ENCODE measurements at places on chromosomes 11 and 22.

DNA sequence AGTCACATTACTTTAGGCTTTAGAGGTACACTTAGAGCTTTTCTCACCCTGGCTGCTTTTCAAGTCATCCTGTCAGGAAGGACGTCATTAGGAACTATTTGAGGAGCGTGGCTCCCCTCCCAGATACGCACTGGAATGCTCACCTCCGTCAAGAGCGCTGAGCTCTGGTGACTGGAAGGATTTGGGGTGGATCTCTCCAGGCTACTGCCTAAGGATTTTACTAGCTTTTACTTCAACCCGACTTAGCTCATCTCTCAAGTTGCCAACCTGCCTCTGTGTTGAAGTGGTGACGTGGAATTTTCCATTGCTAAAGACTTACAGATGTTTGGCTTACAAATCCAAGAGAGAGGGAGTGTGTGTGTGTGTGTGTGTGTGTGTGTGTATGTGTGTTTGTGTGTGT lies 355.3 kb upstream of the CCDC90B start:
- DNase-seq, result peak; percentile 1

DNA sequence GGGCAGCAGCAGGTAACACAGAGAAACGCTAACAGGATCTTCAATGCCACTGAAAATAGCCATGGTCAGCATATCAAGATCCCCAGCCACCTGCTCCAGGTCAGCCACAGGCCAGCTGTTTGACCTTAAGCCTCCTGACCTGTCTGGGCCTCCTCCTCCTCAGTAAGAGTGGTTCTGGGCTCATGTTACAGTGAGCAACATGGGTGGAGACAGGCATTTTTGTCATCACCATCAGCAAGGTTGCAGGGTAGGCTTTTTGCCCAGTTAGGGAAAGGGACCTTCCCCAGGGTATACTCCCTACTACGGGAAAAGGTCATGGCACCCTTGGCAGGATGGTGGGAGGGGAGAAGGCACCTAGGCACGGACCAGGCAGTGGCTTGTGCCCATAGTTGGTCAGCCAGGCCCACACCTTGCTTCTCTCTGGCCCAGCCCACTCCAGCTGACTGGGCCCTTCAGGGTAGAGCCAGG lies 131.8 kb upstream of the PARVA start:
- DNase-seq, result no peak

DNA sequence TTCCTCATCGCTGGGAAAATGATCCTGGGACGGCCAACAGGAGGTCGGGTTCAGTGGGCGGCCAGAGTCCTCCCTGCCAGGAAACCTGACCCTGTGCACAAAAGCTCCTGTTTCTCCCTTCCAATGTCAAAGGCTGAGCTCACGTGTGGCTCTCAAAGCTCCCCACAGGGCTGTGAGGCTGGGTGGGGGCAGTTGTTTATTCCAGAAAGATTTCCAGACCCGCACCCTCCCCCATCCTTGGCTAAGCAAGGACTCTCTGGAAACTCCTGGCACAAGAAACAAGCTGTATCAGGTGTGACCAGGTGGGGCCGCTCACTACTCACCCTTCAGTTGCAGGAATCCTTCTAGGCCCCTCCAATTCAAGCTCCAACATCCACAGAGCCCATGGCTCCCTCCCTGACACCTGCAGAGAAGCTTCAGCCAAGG lies 131.9 kb downstream of the SHANK2 start:
- DNase-seq, result peak; percentile 1

DNA sequence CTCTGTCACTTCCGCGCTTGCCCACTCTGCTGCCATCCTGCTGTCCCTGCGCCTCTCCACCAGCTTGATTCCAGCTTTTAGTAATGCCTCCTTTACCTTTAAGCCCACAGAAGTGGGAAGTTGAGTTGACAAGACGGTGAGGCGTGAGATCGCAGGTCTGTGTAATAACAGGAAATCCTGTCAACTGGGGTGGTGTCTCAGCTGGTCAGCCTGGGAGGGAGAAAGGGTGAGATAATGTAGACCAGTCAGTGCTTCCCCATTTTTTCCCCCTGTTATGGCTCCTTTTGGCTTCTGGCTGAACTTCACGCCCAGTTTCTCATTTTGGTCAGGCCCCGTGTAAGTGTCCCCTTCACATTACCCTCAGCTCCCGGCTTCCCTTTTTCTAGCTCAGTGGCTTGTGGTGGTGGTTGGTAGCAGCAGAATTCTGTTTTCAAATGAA lies 98.9 kb downstream of the TRAF6 start:
- no peak for DNase-seq

DNA sequence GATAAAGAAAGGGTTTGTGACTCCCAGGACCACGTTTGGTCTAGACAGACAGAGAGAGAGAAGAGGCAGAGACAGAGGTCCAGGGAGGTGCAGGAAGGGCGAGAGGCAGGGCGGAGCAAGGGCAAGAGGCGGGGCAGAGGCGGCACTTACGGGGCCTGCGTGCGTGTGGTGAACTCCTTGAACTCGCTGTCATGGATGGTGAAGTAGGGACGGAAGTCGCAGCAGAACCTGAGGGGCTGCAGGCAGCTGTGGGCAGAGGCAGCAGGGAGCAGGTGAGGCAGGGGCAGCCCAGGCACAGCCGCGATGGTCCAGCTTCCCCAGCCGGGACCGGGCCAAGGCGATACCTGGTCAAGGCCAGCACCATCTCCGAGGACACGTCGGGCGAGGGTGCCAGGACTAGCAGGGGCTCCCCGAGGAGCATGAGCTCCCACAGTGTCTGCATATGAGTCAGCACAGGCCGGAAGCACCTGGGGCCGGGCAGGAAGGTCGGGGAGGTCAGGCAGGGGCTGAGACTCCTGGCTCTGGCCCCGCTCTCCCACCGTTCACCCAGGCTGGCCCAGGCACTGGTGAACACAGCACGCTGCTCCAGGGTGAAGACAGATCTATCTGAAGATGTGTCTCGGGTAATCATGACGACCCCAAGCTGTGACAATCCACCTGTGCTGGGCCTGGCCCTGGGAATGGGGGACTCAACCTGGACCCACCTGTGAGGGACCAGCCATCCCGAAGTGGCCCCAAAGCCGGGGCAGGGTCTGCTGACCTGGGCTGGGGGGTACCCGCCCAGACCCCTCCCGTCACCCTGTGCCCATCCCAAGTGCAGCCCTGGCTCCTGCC lies 7.2 kb upstream of the PLXNB2 start:
- DNase-seq, result no peak

- no peak for DNase-seq
Observed at GRCh38 chr11:75524665-75525432, 892 bp downstream of the GDPD5 start.

DNA sequence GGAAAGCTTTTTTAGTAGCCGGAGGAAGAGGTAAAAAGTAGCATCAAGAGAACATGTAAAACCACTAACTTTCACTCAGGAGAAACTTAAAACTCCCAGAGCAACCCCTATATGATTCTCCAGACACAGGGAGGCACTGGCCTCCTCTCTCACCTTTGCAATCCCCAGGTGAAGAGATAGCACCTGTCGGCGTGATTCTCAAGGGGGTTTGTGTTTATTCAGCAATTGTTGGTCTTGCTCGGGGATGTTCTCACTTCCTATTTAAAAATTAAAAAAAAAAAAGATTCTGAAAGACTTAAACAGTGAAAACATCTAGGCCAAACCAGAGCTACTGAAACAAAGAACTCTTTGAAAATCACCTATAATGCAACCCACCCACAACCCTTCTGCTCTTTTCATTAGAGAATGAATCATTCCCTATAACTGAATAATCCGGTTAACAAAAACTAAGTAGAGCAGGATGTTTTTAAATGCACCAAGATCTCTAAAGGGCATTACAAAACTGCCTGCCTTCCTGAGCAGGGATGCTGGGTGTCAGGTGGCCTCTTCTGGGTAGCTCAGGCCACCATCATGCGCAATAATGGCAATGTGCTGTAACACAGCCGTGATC lies 24.9 kb downstream of the DHCR7 start:
- DNase-seq, result no peak

GRCh38 chr11:60183591-60184205 lies 815 bp upstream of the MS4A6A start:
- DNase-seq, result no peak

GRCh38 chr11:59418156-59418555 lies 8.1 kb downstream of the OR5A2 start:
- DNase-seq, result no peak

DNA sequence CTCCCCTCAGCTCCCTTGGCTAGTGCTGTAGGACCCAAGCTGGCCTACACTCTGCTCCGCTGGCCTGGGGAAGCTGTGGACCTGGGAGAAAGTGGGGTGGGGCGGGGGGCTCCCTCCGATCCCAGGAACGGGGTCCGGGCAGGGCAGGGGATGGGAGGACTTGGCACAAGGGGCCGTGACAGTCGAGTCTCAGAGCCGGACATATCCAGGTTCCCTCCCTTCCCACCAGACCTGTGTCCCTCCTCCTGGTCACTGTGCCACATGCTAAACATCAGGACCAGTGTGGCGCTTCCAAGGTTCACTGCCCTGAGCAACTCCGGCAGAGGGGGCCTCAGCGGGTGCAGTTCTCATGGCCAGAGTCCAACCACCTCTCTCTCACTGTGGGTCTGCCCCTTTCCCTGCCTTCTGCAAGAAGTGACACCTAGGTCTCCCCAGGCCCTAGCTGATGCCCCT lies 2.0 kb downstream of the DUSP8 start:
- no peak for DNase-seq

- DNase-seq, result no peak
Observed at GRCh38 chr11:67664696-67665540, 9.5 kb downstream of the ALDH3B2 start.

DNA sequence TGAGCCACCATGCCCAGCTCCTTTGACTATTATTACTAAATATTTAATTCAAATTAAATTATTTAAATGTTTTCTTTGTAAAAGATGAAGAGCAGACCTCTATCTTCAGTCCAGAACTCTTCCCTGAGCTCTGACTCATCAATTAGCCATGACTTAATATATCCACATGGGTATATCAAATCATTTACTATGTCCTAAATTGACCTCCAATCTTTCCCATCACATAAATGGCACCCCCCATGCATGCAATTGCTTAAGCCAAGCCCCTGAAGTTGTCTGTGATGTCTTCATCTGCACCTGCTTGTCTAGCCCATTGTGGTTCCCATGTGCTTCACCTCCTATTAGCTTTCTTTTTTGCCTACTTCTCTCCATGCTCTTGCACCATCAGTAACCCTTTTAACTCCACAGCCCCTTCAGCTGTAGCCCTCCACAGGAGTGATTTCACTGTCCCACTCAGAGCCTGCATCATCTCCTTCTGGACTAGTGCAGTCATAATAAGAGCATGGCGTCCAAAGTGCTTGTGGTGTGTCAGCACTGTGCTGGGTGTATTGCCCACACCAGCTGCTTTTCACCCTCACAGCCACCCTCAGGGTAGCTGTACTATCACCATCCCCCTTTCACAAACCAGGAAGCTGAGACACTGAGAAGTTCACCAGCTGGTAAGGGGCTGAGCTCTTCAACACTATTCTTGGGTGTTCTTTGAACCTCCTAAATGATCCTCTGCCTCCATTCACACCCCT lies 11.8 kb upstream of the THY1 start:
- no peak for DNase-seq

GRCh38 chr11:62260261-62260953 lies 9.6 kb upstream of the SCGB2A2 start:
- no peak for DNase-seq

GRCh38 chr11:68632802-68633201 lies 51.5 kb upstream of the GAL start:
- DNase-seq, result peak; percentile 24

- DNase-seq, result no peak
Observed at GRCh38 chr11:61587541-61587941, 6.7 kb upstream of the SYT7 start.

DNA sequence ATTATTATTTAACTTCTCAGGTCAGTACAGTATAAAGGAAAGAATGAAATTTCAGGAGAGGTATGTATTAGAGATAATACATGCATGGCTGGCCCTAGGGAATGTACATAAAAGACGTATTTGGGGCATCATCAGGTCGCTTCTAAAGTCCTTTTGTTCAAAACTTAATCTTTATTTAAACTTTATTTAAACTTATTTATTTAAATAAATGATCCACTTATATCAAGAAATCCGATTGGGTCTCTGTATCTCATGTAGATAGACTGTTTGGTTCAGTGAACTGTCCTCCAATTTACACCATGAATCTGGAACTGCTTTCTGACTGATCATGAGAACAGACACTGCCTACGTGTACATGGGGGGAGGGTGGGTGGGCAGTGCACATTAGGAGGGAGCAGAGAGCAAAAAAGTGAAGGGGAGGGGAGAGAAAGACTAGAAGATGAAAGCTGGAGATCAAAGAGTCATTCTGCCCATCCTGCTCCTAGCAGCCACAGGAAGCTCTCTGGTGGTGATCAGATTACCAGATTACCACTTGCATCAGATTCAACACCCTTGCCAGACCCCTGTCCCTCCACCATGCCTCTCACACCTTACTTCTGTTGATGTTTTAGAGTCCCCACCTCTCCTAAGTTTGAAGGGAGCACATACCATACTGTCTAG lies 92.1 kb upstream of the MTMR2 start:
- DNase-seq, result no peak

DNA sequence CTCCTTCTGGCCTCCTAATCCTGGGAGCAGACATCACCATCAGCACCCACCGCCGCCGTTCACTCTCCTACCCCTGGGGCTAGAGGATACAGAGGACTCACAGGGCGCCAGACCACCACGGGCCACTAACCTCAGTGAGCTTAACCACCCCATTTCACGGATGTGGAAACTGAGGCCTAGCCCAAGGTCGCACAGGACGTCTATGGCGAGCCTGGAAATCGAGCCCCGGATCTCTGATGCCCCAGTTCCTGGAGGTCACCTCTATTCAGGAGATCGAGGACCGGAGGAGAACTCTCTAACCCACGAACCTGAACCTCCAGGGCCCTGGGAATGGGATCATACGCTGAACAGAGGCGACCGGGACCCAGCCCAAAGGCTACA lies 349 bp downstream of the TIMM10 start:
- no peak for DNase-seq

GRCh38 chr22:38239101-38239761 lies 33.6 kb downstream of the TMEM184B start:
- DNase-seq, result peak; percentile 96

DNA sequence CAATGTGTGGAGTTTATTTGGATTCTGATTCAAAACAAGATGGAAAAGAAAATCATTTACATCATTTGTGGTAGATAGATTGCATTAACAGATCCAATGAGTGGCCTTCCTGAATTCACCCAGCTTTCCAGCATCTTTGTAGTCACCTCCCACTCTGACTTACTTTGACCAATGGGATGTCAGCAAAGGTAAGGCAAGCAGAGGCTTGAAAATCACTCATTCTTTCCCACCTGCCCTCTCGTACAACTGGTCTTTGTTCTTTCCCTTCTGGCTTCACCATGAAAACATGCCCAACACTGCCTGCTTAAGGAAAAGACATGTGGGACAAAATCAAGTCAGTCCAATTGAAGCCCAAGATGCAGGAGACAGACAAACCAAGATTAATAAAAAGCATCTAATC lies 202.1 kb downstream of the TTC28 start:
- DNase-seq, result no peak

All from HFFc6 (cell line).